ENCODE measurements at places on chromosomes 1 and 21.

DNA sequence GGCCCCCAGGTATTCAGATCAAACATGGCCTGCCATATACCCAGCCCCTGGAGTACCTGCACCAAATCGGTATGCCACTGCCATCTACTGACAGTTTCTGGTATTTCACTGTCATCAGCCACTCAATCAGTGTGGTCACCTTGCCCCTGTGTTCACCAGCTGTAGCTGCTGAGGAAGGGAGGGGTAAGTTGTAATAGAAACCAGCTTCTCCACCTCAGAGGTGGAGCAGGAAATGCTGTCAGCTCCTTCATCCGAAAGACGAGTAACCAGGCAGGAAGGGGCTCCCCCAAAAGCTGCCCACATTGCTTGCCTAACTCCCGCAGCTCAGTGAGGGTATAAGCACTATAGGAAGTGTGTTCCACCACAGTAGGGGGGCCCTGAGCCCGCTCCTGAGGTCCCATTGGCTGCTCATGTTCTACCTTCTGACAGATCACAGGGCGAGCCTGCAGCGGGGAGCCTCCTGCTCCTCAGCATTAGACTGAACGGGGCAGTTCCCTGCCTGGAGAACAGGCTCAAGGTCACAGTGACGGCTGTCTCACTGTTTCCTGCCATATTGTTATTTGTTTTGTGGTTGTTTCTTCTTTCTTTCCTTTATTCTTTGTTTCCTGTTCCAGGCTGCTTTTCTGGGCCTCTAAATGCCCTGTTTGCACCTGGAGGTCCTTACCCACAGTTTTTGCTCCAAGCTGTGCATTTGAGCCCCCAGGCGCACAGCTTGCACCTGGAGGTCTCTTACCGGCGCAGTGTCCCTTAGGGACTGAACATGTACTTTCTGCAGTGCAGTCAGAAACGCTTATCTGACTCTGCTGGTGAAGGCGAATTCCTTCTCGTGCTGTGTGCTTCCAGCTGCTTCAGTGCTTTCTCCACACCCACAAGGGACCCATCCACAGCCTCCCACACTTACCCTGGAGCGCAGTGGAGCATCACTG, 1638.3 kb downstream of the MRPL39 start:
- peak; percentile 89 for DNase-seq

DNA sequence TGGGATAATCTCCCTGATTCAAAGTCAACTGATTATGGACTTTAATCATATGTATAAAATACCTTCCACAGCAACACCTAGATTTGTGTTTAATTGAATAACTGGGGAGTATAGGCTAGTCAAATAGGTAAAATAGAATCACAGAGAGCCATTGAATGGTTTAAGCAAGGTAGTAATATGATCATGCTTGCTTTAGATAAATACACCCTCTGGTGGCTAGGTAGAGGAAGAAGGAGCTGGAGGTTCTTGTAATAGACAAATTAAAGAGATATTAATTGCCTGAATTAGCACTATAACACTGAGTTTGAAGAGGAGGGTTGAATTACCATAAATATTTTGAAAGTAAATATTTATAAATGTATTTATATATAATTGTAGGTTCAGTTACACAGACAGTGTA, 40.3 kb downstream of the DIRAS3 start:
- DNase-seq = no peak

DNA sequence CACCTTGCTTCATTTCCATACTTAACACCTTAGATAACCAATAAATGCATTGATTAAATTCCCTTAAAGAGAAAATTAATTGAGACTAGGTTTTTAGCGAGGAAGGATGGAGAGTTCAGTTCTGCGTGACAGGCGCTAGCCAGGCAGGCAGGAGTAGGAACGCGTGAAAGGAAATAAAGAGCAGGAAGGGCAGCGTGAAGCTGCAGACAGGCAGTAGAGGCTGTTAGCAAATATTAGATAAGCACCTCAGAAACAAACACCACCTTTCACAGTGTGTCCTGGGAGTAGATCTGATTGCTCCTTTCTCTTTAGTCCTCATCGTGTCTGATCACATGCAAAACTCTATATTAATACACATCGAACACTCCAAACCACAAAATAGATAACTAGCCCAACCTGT, 282.7 kb upstream of the ADGRL2 start:
- no peak for DNase-seq

- peak; percentile 76 for DNase-seq
These were observed 155.5 kb downstream of the GLUL start for GRCh38 chr1:182235952-182236650.

GRCh38 chr1:93853940-93854339, 25.1 kb downstream of the DNTTIP2 start:
- DNase-seq = no peak

DNA sequence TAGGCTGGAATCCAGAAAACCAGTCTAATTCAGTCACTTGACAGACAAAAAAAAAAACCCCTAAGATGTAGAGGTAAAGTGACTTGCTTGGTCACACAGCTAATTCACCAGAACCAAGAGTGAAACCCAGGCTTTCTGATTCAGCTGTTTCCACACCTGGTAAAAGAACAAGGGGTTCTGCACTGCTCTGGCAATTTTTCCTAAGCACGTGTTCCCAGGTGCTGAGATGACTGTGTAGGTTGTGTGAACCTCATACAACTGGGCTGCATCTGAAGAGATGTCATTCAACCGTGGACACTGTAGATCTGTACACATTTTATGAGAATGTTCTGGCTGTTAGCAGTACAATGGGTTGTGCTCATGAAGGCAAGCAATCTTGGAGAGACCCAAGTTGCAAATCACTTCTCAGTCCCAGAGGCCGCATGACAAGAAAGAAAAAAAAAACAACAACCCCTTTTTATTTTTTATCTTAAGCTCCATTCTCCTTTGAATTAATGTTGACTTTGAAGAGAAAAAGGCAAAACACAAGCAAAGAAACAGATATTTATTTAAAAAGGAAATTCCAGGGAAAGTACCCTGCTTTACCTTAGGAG, 95.4 kb downstream of the INTS7 start:
- DNase-seq = no peak

GRCh38 chr1:77639056-77639455, 43.4 kb downstream of the ZZZ3 start:
- no peak for DNase-seq

DNA sequence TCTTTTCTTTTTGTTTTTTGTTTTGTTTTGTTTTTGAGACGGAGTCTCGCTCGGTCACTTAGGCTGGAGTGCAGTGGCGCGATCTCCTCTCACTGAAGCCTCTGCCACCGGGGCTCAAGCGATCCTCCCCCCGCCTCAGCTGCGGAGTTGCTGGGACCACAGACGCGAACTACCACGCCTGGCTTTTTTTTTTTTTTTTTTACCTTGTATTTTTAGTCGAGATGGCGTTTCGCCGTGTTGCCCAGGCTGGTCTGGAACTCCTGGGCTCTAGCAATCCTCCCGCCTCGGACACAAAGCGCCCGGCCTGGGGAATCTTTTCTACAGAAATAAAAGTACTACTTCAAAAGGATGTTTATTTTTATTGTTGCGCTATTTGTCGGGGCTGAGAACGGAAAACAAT, 1.1 kb upstream of the SETDB1 start:
- DNase-seq = no peak

DNA sequence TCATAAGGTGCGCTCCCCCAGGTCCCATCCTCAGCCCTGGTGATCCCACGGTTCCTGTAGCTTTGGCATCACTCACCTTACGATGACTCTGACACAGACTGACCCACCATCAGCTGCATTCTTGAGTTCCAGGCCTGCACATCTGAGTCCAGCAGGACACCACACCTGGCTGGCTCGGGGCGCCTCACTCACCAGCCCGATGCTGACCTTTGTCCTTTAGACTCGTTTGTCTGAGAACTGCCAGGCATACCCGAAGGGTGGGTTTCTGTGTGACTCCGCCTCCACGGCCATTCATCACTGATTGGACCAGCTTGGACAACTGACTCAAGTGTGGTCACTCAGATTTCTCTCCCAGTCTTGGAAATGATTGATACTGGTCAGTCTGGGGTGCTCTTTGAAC, 129.4 kb upstream of the CSF3R start:
- no peak for DNase-seq

DNA sequence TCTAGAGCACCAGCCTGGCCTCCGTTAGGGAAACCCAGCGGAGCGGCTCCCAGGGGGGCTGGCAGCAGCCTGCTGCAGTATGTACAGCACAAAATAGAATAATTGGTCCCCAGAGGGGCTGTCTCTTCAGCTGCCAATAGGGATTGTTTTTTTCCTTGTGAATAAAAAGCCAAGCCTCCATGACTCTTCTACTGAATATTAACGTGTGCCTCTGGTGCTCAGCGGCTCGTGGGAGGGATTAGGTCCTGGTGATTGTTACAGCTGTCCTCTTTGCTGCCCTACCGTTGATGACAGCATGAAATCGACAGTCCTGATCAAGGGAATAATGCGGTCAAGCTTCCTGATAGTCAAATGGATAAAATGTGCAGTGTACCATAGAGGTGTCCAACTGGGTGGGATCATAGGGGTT, 190.7 kb upstream of the RUNX1 start:
- peak; percentile 91 for DNase-seq

GRCh38 chr1:145997016-145997717, 788 bp upstream of the TXNIP start:
- no peak for DNase-seq

- DNase-seq = no peak
These were observed 17.7 kb downstream of the HIPK1 start for GRCh38 chr1:113946678-113947387.

GRCh38 chr1:180269645-180270529, 39.8 kb downstream of the LHX4 start:
- no peak for DNase-seq

- DNase-seq = no peak
These were observed 241.7 kb upstream of the RAB4A start for GRCh38 chr1:229028987-229029878.

GRCh38 chr1:184157394-184157742, 105.8 kb downstream of the TSEN15 start:
- no peak for DNase-seq

GRCh38 chr1:201036188-201036842, 12.8 kb upstream of the KIF21B start:
- DNase-seq = no peak

Measured in NCI-H1436 treated with DMSO at 0.1 percent for 48 hours (cell line).